Gastrocnemius medialis (tissue), 4 donors: ENCODE measurements at places on chromosomes 5 and 9. TPM values are rescaled to one million over a fixed set of nuclear protein-coding genes. Genes with fewer than 3 reads are reported as not detected.

- no peak overlapping the region for H3K27ac ChIP-seq
- DNase-seq, result no peak
- peaks cover 3% of the 10 kb centered on the region for H3K27me3 ChIP-seq
- H3K4me3 ChIP-seq, result no peak overlapping the region
Observed at GRCh38 chr9:129775448-129775798, 22.6 kb upstream of the PTGES start.

DNA sequence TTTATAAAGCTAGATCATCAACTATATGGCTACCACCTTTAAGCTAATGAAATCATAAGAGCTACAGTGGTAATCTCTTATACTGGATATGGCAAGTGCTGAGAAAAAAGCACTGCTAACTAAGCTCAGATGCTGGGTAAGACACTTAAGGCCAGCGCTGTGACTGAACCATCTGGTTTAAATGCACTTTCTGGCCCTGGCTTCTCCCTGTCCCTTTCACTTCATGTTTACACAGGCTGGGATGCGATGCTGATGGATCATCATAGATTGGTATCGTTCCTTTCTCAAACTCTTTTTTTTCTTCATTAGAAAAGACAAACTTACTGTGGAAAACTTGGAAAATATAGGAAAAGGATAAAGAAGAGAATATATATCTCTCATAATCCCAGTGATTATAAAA is 52.3 kb downstream of the KIF24 start:
- H3K4me1 ChIP-seq, result peaks cover 4% of the 10 kb centered on the region
- H3K36me3 ChIP-seq, result no peaks in the 10 kb centered on the region
- H3K27ac ChIP-seq, result no peak overlapping the region
- H3K4me3 ChIP-seq, result no peak overlapping the region
- H3K27me3 ChIP-seq, result no peaks in the 10 kb centered on the region

DNA sequence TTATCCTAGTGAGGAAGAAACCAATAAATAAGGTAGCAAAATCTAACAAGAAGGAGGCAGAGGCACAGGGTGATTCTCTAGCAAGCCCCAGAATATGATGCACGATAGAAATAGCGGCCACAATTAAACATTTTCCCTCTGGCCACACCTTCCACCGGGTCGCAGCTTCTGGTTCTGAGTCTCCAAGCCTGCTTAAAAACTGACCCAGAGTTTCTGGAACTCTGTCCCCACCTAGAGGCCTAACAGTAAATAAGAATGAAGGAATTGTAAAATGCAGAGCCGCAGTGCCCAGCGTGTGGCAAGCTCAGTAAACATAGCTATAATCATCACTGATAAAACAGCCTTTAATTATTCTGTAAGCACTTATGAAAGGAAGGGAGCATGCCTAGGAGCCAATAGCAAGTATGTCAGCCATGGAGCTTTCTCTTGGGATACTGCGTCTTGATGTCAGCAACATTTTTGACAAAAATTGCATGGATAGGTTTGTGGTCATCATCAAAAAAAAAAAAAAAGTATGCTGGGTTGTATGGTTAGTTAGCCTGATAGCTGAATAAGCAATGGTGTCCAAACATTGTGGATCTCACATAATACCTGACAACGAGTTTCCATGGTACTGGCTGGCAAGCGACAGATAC is 465.5 kb downstream of the DNAH5 start:
- no peak overlapping the region for H3K4me3 ChIP-seq
- no peaks in the 10 kb centered on the region for H3K27me3 ChIP-seq
- DNase-seq, result no peak
- H3K4me1 ChIP-seq, result no peaks in the 10 kb centered on the region

DNA sequence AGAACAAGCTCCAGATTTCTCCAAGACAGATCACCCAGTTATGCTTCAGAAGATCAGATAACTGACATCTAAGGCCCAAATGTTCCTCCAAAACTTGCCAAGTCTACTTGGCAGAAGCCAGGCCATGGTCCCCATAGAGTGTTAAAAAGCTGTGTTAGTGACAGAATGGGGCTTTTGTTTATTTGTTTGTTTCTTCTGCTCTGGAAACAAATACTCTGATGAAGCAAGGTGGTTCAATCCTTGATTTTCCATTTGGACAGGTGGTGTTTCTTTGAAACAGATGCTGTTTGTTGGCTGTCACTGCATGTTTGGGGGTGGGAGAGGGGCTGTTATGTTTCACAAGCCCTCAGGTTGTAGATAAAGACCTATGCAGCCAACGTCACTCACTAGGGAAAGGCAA is 264.0 kb downstream of the FAM114A2 start:
- H3K4me3 ChIP-seq, result no peak overlapping the region
- H3K36me3 ChIP-seq, result no peaks in the 10 kb centered on the region
- no peak for DNase-seq
- no peaks in the 10 kb centered on the region for H3K4me1 ChIP-seq
- no peak overlapping the region for H3K27ac ChIP-seq
- H3K27me3 ChIP-seq, result no peaks in the 10 kb centered on the region

- H3K4me1 ChIP-seq, result no peaks in the 10 kb centered on the region
- no peak overlapping the region for H3K27ac ChIP-seq
- H3K36me3 ChIP-seq, result no peaks in the 10 kb centered on the region
- no peak overlapping the region for H3K4me3 ChIP-seq
Observed at GRCh38 chr5:162288647-162289296, 221.2 kb downstream of the GABRG2 start.

DNA sequence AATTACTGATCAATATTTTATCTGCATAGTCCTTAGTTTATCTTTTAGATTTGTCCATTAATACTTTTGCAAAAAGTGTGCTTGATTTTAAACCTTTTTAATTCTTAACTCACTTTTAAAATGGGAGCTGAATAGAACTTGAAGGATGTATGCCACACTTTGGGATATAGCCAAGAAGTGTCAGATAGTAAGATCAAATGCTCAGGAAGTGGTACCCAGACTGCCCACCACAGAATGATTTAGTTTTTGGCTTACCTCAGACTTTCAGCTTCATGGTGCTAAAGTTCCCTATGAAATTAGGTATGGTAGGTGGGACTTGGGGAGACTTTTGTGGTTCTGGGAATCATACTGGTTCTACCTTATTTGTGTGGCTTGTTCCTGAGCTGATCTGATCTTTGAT is 14.7 kb downstream of the FOCAD start:
- DNase-seq, result no peak
- H3K27ac ChIP-seq, result no peak overlapping the region
- no peaks in the 10 kb centered on the region for H3K36me3 ChIP-seq

The NDUFS6 gene
- 101 TPM for total RNA-seq

- H3K4me1 ChIP-seq, result no peaks in the 10 kb centered on the region
- H3K36me3 ChIP-seq, result no peaks in the 10 kb centered on the region
- no peak for DNase-seq
- H3K4me3 ChIP-seq, result no peak overlapping the region
- no peak overlapping the region for H3K27ac ChIP-seq
Observed at GRCh38 chr9:75149841-75150241, 61.5 kb downstream of the OSTF1 start.

- no peak overlapping the region for H3K27ac ChIP-seq
- no peaks in the 10 kb centered on the region for H3K36me3 ChIP-seq
- H3K27me3 ChIP-seq, result no peaks in the 10 kb centered on the region
Observed at GRCh38 chr5:28216939-28217360, 1178.6 kb upstream of the CDH9 start.

DNA sequence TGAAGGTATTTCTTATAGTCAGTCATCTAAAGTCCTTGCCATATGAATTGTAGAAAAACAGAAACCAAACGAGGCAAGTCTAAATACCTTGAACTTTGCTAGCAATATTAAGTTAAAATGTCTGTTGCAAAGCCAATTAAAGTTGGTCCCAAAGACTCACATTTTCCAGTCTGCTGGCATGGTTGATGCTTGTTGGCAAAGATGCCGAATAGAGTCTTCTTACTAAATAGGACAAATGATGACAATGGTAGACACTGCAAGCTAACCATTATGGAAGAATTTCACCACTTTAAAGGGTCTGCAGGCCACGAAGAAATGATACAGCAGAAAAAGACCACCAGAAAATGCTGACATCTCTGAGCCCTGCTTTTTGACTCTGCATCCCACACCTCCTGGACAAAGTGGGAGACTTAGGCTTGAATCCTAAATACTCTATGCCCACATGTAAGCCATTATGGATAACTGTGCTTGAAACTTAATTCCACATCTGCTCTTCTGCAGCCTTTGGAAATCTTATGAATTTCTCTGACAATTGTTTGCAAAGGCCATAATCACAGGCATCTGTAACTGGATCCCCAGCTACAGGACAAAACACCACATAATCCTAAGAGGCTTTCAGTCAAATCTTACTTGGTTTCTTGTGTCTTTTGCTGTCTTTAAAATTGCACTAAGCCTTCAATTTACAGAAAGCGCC is 61.3 kb downstream of the LHFPL2 start:
- H3K36me3 ChIP-seq, result no peaks in the 10 kb centered on the region
- H3K4me3 ChIP-seq, result no peak overlapping the region
- no peaks in the 10 kb centered on the region for H3K27me3 ChIP-seq
- no peak for DNase-seq
- H3K4me1 ChIP-seq, result peaks cover 31% of the 10 kb centered on the region

The RFESD gene
- 2.9 TPM for total RNA-seq
